Activated CD4-positive, alpha-beta memory T cell treated with anti-CD3 and anti-CD28 coated beads for 36 hours (primary cell): ENCODE measurements at places on chromosomes 16 and 17. TPM values are rescaled to one million over a fixed set of nuclear protein-coding genes. Genes with fewer than 3 reads are reported as not detected.

GRCh38 chr16:51416926-51417325 lies 265.9 kb upstream of the SALL1 start:
- H3K4me3 ChIP-seq = no peak overlapping the region
- no peaks in the 10 kb centered on the region for H3K27me3 ChIP-seq
- H3K36me3 ChIP-seq = no peaks in the 10 kb centered on the region
- H3K27ac ChIP-seq = no peak overlapping the region
- no peak for DNase-seq

DNA sequence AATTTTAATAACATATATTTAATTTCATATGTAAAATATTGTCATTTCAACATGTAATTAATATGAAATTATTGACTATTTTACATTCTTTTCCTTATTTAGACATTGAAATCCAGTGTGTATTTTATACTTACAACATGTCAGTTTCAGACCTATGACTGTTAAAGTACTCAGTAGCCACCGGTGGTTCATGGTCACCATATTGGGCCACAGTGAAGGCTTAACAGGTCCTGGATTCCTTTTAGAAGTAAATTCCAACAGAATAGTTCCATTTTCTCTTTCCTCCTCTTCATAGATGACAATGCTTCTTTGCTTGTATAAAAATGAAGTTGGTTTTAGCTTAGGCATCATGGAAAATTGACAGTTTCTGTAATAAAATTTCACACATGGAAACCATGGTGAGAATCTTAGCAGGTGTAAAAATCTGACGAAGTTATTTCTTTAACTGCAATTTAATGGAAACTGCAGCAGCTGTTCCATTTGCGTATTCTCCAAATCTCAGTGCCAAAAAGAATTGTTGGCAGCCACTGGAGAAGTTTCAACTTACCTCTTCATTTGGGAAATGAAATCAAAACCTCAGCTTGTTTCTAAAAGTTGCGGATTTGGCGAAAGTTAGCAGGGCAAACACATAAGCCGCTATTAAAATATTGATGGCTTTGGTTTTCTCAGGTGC lies 231.1 kb downstream of the CDH13 start:
- DNase-seq = no peak
- H3K36me3 ChIP-seq = no peaks in the 10 kb centered on the region
- H3K4me1 ChIP-seq = no peaks in the 10 kb centered on the region
- no peak overlapping the region for H3K27ac ChIP-seq
- no peaks in the 10 kb centered on the region for H3K27me3 ChIP-seq

- no peak overlapping the region for H3K27ac ChIP-seq
- H3K4me1 ChIP-seq = peaks cover 2% of the 10 kb centered on the region
- DNase-seq = peak; percentile 41
Measured at GRCh38 chr16:75236232-75236631, 15.2 kb downstream of the BCAR1 start.

- H3K36me3 ChIP-seq = peaks cover 32% of the 10 kb centered on the region
- H3K27ac ChIP-seq = peak overlapping the region; percentile 85
- H3K4me3 ChIP-seq = peak overlapping the region; percentile 85
- DNase-seq = peak; percentile 43
- H3K27me3 ChIP-seq = no peaks in the 10 kb centered on the region
- peaks cover 53% of the 10 kb centered on the region for H3K4me1 ChIP-seq
Measured at GRCh38 chr17:57257195-57257894, 1.0 kb downstream of the MSI2 start.

- DNase-seq = no peak
- peaks cover 4% of the 10 kb centered on the region for H3K4me1 ChIP-seq
- no peaks in the 10 kb centered on the region for H3K27me3 ChIP-seq
- H3K36me3 ChIP-seq = peaks cover 9% of the 10 kb centered on the region
Measured at GRCh38 chr16:1818873-1819525, 7.6 kb downstream of the HAGH start.

DNA sequence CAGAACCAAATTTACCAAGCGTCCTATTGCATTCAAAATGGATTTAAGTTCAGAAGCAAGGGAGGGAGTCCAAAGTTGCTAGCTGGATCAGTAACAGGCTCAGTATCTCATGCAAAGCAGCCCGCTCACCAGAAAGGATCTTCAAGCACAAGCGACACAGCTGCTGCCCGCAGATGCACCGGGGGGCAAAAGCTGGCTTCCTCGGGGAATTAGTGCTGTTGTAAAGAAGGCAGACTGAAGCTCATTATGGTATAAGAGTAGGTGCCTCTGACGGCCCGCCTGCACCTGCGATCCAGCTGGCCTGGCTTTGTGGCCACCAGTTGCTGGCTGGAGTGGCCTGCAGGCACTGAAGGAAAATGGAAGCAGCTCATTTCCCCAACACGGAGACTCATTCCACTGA lies 128.4 kb upstream of the RCVRN start:
- no peaks in the 10 kb centered on the region for H3K27me3 ChIP-seq
- no peaks in the 10 kb centered on the region for H3K36me3 ChIP-seq
- H3K4me1 ChIP-seq = no peaks in the 10 kb centered on the region
- no peak overlapping the region for H3K27ac ChIP-seq
- H3K4me3 ChIP-seq = no peak overlapping the region

GRCh38 chr17:34669511-34669910 lies 90.1 kb downstream of the TMEM132E start:
- H3K27ac ChIP-seq = no peak overlapping the region
- peaks cover 4% of the 10 kb centered on the region for H3K4me1 ChIP-seq
- no peak for DNase-seq
- H3K36me3 ChIP-seq = no peaks in the 10 kb centered on the region

DNA sequence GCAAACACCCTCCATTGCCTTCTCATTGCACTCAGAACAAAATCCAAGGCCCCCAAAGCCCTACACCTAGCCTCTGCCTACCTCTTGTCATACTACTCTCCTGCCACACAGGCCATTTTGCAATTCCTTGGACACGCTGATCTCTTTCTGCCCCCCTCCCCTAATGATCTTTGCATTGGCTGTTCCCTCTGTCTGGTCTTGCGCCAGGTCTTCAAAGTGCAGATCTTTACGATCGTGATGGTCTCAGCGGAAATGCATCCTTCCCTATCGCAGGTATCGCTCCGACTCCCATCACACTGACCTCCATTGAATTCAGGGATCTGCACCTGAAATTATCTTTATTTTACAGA lies 777 bp upstream of the MOSMO start:
- no peaks in the 10 kb centered on the region for H3K36me3 ChIP-seq
- peak overlapping the region; percentile 21 for H3K27ac ChIP-seq

DNA sequence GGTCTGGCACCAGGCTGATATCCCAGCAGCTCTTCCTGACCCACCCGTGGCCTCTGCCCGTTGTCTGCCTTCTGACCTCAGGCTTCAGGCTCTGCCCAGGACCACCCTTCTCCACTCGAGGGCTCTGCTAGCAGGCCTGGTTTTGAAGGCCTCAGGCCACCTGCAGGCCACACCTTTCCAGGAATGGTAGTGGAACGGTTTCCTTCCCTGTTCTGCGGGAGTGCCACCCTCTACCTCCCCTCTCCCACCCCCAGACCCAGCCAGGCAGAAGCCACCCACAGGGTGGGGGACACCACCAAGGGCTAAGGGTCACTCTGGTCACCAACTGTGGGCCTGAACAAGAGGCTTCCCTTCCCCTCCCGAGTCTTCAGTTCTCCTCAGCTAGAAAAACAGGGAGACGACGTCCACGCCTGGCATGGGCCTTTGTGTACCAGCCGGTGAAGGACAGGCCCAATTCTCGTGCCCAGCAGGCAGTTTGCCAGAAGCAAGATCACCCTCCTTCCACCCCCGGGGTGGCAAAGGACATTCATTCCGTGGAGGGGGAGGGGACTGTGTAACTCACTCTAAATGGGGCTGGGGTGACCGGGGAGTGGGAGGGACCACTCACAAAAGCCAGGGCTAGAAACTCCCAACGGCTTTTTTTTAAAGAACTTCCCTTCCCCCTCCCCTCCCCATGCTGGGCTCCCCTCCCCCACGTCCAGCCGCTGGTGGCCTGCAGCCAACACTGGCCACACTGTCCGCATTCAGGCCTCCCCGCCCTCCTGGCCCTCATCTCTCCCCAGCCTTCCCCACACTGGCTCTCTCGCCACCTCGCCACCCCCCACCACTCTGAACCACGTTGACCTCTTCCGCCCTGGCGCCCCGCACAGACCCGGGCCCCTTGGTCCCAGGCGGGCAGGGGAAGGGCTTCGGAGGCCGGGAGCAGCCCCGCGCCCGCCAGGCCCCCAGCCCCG lies 7.7 kb downstream of the CBX4 start:
- H3K36me3 ChIP-seq = peaks cover 9% of the 10 kb centered on the region
- DNase-seq = no peak
- peaks cover 14% of the 10 kb centered on the region for H3K4me1 ChIP-seq

DNA sequence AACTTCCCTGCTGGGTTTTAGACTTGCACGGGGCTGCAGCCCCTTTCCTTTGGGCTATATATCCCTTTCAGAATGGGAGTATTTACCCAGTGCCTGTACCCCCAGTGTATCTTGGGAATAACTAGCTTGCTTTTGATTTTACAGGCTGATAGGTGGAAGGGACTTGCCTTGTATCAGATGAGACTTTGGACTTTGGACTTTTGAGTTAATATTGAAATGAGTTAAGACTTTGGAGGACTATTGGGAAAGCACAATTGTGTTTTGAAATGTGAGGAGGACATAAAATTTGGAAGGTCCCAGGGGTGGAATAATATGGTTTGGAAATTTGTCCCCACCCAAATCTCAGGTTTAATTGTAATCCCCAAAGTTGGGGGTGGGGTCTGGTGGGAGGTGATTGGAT lies 393.8 kb upstream of the KIF2B start:
- no peaks in the 10 kb centered on the region for H3K27me3 ChIP-seq

DNA sequence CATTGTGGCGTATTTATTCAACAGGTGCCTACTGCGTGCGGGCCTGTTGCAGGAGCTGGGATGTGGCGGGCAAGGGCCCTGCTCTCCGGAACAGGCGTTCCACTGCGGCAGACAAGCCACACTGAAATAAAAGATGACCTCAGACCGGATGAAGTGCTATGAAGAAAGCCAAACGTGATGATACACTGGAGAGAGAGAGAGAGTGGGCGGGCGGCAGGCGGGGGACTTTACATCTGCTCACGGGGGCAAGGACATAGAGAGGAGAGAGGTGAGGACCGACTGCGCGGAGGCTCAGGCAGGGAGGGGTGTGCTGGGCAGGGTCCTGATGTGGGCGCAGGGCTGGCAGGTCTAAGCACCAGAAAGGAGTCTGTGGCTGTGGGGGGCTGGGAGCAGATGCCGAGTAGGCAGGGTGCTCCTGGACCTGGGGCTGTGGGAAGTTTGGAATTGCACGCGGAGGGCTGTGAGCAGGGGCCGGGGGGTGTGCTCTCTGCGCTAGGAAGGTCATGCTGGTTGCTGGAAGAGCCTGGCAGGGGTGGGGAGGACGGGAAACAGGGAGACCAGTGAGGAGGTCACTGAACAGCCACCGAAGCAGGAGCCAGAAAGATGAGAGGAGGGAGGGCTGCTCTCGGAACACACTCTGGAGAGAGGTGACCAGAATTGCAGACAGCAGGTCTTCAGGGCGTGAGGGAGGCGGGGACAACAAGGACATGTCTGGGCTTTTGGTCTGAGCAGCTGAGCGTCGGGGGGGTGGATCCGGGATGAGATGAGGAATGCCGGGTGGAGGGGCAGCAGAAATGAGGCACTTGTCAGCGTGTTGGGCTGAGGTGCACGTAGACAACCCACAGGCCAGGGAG lies 9.9 kb downstream of the MXRA7 start:
- H3K27me3 ChIP-seq = no peaks in the 10 kb centered on the region
- H3K27ac ChIP-seq = no peak overlapping the region
- H3K36me3 ChIP-seq = no peaks in the 10 kb centered on the region
- H3K4me3 ChIP-seq = no peak overlapping the region
- H3K4me1 ChIP-seq = peaks cover 3% of the 10 kb centered on the region
- no peak for DNase-seq

- no peaks in the 10 kb centered on the region for H3K4me1 ChIP-seq
- H3K4me3 ChIP-seq = no peak overlapping the region
- H3K27me3 ChIP-seq = no peaks in the 10 kb centered on the region
- H3K27ac ChIP-seq = no peak overlapping the region
Measured at GRCh38 chr16:1509307-1510221, 16.4 kb downstream of the TELO2 start.

- H3K27ac ChIP-seq = no peak overlapping the region
- no peaks in the 10 kb centered on the region for H3K27me3 ChIP-seq
- peaks cover 10% of the 10 kb centered on the region for H3K36me3 ChIP-seq
- peaks cover 35% of the 10 kb centered on the region for H3K4me1 ChIP-seq
Measured at GRCh38 chr17:46059486-46059885, 60.4 kb downstream of the STH start.

DNA sequence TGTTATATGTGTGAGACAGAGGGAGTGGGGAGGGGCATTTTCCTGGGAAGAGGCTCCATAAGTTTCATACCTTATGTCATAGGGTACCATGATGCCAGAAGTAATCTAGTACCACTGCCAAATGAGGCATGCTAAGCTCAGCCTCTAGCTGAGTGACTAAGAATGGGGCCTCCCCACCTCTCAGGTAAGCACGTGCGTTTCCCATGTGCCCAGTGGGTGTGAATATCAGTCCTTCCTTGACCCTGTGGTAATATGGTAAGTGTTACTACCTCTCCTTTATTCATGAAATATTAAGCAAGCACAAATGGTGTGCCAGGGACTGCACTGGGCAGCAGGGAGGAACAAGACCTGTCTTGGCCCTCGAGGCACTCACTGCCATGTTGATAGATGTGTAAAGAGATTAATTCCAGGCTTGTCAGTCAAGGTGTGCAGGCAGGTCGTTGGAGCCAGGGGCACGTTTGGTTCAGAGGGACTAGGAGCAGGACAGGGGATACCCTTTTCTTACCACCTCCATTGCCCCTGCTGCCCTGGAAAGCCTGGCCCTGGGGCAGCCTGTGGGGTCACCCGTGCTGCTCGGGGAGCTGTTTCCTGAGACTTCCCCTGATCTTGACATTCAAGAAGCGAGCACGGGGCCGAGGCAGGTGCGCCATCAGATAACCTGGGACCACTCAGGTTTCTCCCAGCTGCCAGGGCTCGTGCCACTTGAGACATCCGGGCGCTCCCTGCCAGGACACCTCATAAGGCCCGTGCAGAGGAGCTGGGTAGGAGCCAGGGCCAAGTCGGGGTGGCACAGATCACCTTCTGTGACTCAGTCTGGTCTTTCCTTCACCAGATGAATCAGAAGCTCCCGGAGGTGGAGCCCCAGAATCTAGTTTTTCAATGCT lies 8.8 kb downstream of the RSAD1 start:
- H3K27ac ChIP-seq = no peak overlapping the region
- H3K27me3 ChIP-seq = no peaks in the 10 kb centered on the region
- DNase-seq = peak; percentile 47
- H3K4me1 ChIP-seq = peaks cover 12% of the 10 kb centered on the region
- H3K36me3 ChIP-seq = peaks cover 17% of the 10 kb centered on the region
- H3K4me3 ChIP-seq = no peak overlapping the region

DNA sequence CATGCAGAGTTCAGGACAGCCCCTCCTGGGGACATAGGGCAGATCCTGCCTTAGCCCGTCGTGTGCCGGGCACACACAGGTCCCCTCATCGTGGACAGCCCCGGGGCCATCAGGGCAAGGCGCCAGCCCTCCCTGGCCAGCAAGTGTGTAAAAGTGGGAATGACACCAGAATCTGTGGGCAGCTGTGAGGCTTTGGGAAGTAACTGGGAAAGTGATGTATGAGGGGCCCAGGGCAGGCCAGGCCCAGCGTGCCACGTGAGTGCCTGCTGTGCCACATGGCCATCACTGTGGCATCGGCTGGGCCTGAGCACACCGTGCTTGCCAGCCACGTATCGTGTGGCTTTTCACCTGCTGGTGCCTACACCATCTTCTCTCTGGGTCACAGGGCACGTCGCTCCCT lies 26.6 kb downstream of the ACSF3 start:
- H3K36me3 ChIP-seq = peaks cover 26% of the 10 kb centered on the region
- no peak for DNase-seq
- H3K4me3 ChIP-seq = no peak overlapping the region

MRPS7 gene
- 76.1 TPM for total RNA-seq

POLDIP2 gene
- total RNA-seq = 76.4 TPM

DPEP3 gene
- total RNA-seq = not detected

AOC3 gene
- 1.6 TPM for total RNA-seq

MEIOC gene
- 0.33 TPM for total RNA-seq

SAMD14 gene
- total RNA-seq = 3.7 TPM

CETP gene
- total RNA-seq = not detected

TAC4 gene
- not detected for total RNA-seq

CCL16 gene
- total RNA-seq = not detected

C17orf50 gene
- not detected for total RNA-seq

MYH1 gene
- not detected for total RNA-seq

NEUROD2 gene
- not detected for total RNA-seq
